ENCODE measurements at places on chromosomes 7 and 10. TPM values are rescaled to one million over a fixed set of nuclear protein-coding genes. Genes with fewer than 3 reads are reported as not detected.
A peak's percentile ranks its signal among the peaks of the same experiment; 100 is the strongest.

The GALNT17 gene
- total RNA-seq = 1.6 TPM

The SP8 gene
- not detected for total RNA-seq

The AOC1 gene
- total RNA-seq = not detected

DNA sequence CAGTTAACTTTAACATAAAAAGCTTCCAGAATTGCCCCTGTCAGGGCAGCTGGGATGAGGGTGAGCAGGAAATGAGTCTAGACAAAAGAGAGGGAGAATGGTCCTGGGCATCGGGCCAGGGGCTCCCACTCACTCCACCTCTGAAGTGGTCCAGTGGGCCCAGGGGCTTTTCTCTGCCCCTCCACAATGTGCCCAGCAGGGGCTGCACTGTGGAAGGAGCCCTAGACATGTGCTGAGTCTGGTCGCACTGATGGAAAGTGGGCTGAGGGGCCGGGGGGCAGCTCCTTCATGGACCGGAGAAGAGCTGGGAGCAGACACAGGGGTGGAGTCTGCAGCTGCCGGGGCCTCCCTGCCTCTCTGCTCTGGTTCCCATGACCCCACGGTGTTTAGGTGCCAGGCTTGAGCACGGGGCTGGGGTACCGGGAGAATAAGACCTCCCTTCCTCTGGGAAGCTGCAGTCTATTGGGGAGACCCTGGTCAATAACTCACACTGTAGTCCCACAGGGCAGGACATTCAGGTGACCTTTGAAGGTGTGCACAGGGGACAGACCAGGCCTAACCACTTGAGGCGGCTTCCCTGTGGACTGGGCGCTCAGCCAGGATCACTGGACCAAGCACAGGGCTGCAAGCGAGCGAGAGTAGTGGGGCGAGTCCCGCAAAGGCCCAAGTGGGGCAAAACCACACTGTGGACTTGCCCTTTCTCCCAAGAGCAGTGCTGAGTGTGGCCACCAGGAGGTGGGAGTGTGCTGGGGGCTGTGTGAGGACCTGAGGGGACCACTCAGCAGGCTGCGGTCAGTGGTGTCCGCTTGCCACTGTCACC lies 6.1 kb downstream of the ADCY1 start:
- DNase-seq = peak; percentile 27

DNA sequence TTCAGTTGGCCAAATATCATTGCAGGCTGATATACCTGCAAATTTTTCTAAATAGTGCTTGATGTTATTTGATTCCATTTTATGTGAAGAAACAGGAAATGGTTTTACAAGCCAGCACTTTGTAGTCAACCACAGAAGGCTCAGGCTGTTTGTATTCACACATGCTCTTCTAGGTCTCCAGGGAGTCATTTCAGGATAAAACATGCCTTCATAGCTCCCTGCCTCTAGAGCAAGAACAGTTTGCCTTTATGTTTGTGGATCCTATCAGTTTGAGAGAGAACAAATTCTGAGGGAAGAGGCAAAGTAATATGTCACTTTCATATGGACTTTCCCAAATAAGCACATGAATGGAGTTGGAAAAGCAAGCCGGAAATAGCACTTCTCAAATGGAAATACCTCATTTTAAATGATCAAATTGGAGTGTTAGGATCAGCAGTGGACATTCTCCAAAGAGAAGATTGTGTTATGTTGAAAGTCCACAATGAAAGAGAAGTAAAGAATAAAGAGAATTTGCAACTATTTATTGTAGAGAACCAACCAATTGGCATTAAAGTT lies 277.6 kb downstream of the KCND2 start:
- DNase-seq = peak; percentile 12

GRCh38 chr7:115135146-115135545 lies 213.3 kb downstream of the MDFIC start:
- no peak for DNase-seq
